Stimulated activated naive CD4-positive, alpha-beta T cell treated with Interleukin-2 at 50 U/mL for 16 hours (primary cell): ENCODE measurements at places on chromosomes 5 and 9.

DNA sequence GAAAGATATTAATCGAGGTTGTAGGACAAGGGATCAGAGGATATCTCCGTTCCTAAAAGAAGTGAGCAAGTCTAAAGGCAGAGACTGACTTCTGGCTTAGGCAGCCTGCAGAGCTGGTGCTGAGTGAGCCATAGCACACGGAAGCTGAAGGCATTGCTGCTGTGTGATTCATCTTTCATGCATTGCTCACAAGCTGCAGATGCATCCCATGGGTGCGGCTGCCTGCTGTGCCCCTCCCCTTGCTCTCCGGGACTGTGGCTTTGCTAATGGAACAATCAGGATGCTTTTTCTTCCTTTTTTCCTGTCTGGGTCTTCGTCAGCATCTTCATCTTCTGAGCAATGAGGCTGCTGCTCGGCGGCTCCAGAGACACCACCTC, 341.4 kb downstream of the DIRAS2 start:
- no peak for DNase-seq

- no peak for DNase-seq
Observed at GRCh38 chr5:130692770-130693169, 472.3 kb downstream of the HINT1 start.

- no peak for DNase-seq
Observed at GRCh38 chr9:134500931-134501760, 140.5 kb upstream of the COL5A1 start.

GRCh38 chr9:95028853-95029219, 288.7 kb downstream of the FANCC start:
- DNase-seq, result no peak

- DNase-seq, result no peak
Observed at GRCh38 chr9:137007816-137008270, 11.5 kb upstream of the CLIC3 start.
